Activated CD4-positive, alpha-beta memory T cell treated with anti-CD3 and anti-CD28 coated beads, Interleukin-2, amount 10 ng/mL, durations not matched to agents 7 days and 5 days (primary cell): ENCODE measurements at places on chromosomes 1 and 21. TPM values are rescaled to one million over a fixed set of nuclear protein-coding genes. Genes with fewer than 3 reads are reported as not detected.

YOD1 gene
- total RNA-seq = 9.1 TPM

H6PD gene
- total RNA-seq = 12.9 TPM

KRTAP19-1 gene
- total RNA-seq = not detected

NTNG1 gene
- not detected for total RNA-seq

TCHHL1 gene
- total RNA-seq = not detected

FAM72B gene
- 31.6 TPM for total RNA-seq

TRIM67 gene
- total RNA-seq = not detected

OR2G6 gene
- total RNA-seq = not detected

BGLAP gene
- 2.7 TPM for total RNA-seq

UMODL1 gene
- 0.10 TPM for total RNA-seq

RNF207 gene
- 12.4 TPM for total RNA-seq

DCLRE1B gene
- 13.2 TPM for total RNA-seq
